Spleen (tissue), 13 donors: ENCODE measurements at places on chromosomes 3 and 15. TPM values are rescaled to one million over a fixed set of nuclear protein-coding genes. Genes with fewer than 3 reads are reported as not detected.
A peak's percentile ranks its signal among the peaks of the same experiment; 100 is the strongest.

ATP13A4 gene
- 0.70 TPM for polyA plus RNA-seq

MRPS25 gene
- 85.1 TPM for polyA plus RNA-seq

PLA2G4D gene
- polyA plus RNA-seq = not detected

MRAS gene
- polyA plus RNA-seq = 4.1 TPM

DIS3L gene
- polyA plus RNA-seq = 10.7 TPM

FETUB gene
- polyA plus RNA-seq = not detected

SLC2A2 gene
- not detected for polyA plus RNA-seq

SHC4 gene
- 0.42 TPM for polyA plus RNA-seq

DNA sequence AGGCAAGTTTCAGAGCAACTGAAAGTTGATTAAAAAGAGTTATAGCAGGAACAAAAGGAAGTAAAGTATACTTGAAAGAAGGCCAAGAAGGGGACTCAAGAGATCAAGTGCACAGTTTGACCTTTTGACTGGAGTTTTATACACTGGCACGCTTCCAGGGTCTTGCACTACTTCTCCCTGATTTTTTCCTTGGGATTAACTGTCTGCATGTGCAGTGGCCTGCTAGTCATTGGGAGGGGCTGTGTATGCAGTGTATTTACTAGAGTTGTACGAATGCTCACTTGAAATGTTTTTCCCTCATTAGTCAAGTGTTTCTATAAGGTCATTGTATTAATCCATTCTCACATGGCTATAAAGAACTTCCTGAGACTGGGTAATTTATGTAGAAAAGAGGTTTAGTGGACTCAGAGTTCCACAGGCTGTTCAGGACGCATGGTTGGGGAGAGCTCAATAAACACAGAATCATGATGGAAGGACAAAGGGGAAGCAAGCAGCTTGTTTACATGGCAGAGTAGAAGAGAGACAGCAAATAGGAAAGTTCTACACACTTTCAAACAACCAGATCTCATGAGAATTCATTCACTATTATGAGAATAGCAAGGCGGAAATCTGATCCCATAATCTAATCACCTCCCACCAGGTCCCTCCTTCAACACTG is 571.8 kb downstream of the ZPLD1 start:
- no peak for DNase-seq

- DNase-seq = peak; percentile 81
These were observed at the start of gene WNT7A for GRCh38 chr3:13879946-13880810. TSS of gene WNT7A (minus strand) at chr3:13880071. CDS start at chr3:13879816, 255 bp downstream.

DNA sequence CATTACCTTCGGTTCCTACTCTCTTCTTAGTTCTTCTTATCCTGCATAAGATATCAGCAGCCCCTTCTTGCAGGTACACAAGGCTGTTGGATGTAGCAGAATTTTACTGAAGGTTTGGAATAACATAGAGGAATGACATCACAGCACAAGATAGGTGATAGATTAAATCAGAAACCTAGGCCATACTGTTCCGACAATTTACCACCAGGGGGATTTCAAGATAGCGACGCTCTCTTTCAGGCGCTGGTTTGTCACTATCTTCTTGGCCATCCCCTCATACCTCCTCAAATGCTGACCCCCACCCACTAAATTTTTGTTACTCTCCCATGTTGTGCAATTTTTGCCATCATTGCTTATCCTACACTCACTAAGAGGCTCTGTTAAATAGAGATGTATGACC is 3.5 kb downstream of the SIDT1 start:
- DNase-seq = no peak

DNA sequence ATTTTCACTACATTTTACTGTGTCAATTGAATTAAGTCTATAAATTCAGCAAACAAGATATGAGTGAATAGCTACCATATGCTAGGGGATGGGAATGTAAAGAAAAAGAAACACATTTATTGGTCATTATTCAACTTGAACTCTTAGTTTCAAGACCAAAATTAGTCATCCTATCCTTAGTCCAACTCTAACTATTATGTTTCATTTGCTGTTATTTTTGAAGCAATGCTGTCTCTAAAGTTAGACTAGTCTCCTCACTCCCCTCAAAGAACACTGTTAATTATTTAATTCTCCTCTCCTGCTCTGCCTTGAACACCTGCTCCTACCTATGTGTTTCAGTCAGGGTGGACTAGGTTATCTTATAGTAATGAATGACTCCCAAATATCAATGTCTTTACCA is 920.9 kb downstream of the TUSC7 start:
- no peak for DNase-seq

GRCh38 chr15:42070976-42071350 is 23.4 kb downstream of the PLA2G4D start:
- DNase-seq = no peak

DNA sequence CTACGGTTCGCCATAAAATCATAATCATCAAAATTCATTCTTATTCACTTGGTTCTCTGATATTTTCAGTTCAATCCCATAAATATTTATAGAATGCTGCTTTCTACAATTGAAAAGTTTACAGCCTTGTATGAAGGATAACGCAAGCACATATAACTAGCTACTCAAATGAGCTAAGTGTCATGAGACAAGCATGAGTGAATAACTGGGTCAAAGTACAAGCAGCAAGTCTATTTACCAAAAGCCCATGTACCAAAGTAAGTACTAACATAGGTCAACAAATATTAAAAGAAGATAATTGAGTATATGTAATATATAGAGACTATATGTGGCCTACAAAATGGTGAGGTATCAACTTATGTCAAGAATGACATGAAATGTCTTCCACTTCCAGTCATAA is 596.6 kb downstream of the GBE1 start:
- no peak for DNase-seq

GRCh38 chr3:4752201-4753072 is 226.8 kb upstream of the BHLHE40 start:
- DNase-seq = no peak

DNA sequence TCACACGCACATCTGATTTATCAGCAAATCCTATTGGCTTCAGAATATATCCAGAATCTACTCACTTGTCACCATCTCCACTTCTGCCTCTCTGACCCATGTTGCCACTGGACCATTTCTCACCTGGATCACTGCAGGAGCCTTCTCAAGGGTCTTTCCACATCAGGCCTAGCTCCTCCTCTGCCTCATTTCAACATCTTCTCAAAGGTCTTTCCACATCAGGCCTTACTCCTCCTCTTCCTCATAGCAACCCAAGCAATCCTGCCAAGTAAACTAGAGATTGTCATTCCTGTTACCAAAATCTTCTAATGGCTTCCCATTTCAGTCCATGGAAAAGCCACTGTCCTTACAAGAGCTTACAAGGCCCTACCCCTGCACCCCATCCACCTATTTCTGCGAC is 18.0 kb upstream of the DUT start:
- no peak for DNase-seq

- DNase-seq = peak; percentile 51
These were observed 9.9 kb upstream of the GP9 start for GRCh38 chr3:129050556-129051295.

DNA sequence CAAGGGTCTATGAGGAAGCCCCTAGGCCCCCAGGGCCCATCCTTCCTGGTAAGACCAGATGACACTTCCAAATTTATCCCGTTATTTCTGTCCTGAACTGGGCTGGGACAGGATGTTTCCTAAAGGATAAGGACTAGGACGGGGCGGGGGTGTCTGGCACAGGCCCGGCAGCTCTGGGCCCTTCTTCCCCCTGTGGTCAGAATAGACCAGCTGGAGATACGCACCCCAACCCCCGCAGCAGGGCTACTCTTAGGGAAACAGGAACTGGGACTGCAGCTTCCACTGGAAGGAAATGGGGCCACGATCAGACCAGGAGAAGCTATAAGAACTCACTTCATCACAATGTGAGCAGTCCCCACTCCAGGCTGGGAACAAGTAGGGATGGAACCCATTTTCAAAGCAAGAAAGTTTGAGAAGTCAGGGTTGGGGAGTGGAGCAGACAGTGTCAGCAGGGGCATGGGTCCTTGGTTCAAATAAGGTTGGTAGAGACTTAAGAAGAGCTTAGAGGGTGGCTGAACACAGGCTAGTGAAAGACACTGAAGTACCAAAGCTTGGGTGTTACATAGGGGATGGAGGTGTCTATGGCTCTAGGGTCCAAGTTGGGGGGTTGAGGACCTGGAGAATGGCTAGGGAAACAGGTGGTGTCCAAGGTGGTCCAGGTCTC is 1.1 kb downstream of the NCKIPSD start:
- DNase-seq = no peak

- DNase-seq = peak; percentile 89
These were observed 19.5 kb downstream of the PSTPIP1 start for GRCh38 chr15:77014132-77015081.

- no peak for DNase-seq
These were observed 7.2 kb downstream of the SH3BP5 start for GRCh38 chr3:15325228-15325627.

DNA sequence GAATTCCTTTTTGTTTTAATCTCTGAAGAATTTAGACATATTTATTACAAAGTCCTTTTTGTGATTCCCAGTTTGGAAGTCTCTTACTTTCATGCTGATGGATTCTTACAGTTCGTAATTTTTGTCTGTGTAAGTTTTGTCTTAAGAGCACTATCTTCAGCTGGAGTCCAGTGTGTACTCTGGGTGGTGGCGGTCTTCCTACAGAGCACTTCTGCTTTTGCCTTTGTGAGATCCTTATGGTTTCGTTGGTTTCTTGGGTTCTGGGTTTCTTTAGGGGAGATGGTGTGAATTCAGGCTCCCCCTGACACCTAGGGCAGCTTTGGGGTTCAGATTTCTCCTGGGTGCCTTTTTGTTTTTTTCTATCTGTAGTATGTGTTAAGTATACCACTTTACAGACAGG is 45.3 kb downstream of the PLS1 start:
- DNase-seq = no peak

- DNase-seq = no peak
These were observed 228.5 kb downstream of the CHL1 start for GRCh38 chr3:425079-425478.

- DNase-seq = no peak
These were observed 99.8 kb downstream of the TMEM108 start for GRCh38 chr3:133138017-133138416.

DNA sequence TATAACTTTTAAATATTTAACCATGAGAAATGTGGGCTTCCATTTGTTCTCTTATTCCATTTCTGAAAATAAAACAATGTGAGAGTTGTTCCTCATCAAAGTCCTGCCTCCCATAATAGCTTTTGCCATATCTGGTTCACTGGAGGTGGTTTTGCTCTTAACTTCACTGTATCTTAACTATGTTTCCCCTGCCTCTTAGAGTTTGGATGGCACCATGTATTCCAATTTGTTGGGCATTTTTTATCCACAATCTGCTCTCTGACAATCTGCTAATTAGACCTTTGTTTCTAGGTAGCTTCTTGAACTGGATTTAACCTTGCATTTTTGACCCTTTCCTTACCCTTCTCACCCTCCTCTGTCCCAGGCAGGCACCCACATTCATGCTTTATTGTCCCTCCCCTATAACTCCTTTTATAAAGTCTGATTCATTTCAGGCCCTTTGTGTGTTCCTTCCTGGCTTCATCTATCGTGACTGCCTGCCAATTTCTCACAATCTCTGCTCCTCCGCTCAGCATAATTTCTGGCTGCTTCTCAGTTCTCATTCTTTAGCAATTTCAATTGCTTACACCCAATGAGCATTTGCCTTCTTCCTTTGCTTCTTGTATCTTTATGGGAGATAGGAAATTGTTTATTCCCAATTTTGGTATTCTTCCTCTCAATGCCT is 144.2 kb upstream of the ARHGEF26 start:
- DNase-seq = no peak

- DNase-seq = no peak
These were observed 49.5 kb downstream of the HMG20A start for GRCh38 chr15:77470235-77470634.
